Activated naive CD8-positive, alpha-beta T cell treated with anti-CD3 and anti-CD28 coated beads, Interleukin-2, amount 10 ng/mL, durations not matched to agents 7 days and 5 days (primary cell): ENCODE measurements at places on chromosomes 11 and 22. TPM values are rescaled to one million over a fixed set of nuclear protein-coding genes. Genes with fewer than 3 reads are reported as not detected.

The RIMBP3B gene
- 0.89 TPM for total RNA-seq

The RAB36 gene
- 0.68 TPM for total RNA-seq

DNA sequence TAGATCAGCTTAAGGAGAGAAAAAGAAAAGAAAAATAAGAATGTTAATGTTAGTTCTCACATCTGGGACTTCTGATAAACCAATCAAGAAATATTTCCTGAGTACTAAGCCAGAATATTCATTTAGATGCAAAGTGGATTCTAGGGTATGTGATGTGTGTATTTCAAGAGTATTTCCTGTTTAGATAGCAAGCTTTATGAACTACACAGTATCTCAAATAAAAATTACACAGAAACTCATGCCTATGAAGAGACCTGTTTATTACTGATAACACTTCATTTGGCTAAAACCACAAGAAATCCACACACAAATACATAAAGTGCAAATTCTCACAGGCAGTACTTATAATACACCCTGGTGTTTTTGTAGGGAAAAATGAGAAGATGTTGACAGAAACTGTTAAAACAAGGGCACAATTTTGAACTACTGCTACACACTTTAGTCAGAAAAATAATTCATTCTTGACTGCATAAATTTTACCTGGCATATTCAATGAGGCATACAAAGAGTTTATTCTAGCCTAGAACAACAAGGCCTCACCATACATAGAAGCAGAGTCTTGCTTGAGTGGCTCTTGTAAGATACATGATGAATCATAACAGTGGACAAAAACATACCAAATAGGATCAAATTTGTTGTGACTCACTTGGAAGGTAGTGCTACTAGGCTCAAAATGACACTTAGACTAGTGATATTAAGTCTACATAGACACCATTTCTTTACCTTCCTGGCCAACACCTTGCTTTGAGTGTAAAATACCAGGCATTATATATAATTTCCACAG, 18.8 kb upstream of the P4HA3 start:
- no peak for DNase-seq

DNA sequence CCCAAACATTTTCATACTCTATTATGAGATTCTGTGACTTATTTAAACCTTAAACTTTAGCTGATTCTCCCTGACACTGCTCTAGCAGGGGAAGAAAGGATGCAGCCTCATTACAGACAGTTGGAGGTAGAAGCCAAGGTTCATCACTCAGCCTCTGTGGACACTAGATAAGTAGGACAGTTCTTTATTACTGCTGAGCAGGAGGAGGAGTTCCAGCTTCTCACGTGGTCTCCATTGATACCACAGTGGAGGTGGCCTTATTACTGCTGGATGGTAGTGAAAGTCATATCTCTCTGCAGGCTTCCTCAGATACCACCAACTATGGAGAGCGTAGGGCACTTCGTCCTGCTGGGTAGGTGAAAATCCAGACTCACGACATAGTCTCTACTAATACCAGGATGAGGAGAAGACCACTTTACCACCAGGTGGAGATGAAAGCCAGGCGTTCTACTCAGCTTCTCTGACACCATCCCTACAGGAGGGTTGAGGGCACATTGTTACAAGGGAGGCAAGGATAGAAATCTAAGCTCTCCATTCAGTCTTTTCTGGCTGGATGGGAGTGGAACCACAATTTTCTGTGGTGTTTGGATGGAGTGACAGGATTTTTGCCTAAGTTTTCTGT, 13.1 kb upstream of the ANGPTL5 start:
- DNase-seq, result no peak

- peak; percentile 8 for DNase-seq
Observed at GRCh38 chr22:29152954-29153719, 52.6 kb upstream of the EMID1 start.

DNA sequence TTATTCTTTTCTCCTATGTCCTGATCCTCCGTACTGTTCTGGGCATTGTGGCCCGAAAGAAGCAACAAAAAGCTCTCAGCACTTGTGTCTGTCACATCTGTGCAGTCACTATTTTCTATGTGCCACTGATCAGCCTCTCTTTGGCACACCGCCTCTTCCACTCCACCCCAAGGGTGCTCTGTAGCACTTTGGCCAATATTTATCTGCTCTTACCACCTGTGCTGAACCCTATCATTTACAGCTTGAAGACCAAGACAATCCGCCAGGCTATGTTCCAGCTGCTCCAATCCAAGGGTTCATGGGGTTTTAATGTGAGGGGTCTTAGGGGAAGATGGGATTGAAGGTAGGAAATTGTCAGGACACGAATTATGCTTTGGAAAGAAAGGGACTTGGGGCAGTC, 843 bp downstream of the OR51T1 start:
- no peak for DNase-seq

DNA sequence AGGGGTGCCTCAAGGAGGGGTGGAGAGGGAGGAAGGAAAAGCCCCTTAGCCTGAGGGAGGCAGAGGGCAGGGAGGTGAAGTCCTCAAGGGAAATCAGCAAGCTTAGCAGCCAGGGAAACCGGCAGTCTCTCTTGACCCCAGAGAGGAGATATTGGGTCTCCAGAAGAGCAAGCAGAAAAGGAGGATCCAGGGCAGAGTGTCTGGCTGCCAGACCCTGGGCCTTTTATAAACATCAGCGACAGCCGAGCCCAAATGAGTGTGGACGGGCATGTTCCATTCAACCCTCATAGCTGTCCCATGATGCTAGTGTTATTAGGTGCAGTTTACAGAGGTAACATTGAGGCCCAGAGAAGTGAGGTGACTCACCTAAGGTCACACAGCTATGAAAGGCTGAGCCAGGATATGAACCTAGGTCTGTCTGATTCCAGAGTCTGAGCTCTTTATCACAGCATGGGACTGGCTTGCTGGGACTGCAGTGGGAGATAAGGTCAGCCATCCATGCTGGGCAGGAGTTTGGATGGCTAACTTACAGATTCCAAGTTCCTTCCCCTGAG, 9.3 kb downstream of the PRDM11 start:
- no peak for DNase-seq
